CD8-positive, alpha-beta memory T cell (primary cell): ENCODE measurements at places on chromosomes 2 and 18. TPM values are rescaled to one million over a fixed set of nuclear protein-coding genes. Genes with fewer than 3 reads are reported as not detected.

Gene IRS1
- 0.20 TPM for polyA plus RNA-seq

Gene MEIS1
- polyA plus RNA-seq = not detected

Gene CCDC85A
- polyA plus RNA-seq = not detected

Gene TIA1
- polyA plus RNA-seq = 46.8 TPM

Gene CIAO1
- 104 TPM for polyA plus RNA-seq

Gene C1QL2
- not detected for polyA plus RNA-seq

Gene CDK15
- not detected for polyA plus RNA-seq

Gene PRKAG3
- polyA plus RNA-seq = not detected

Gene EMILIN2
- 4.5 TPM for polyA plus RNA-seq

Gene GPR39
- polyA plus RNA-seq = not detected

Gene CARF
- polyA plus RNA-seq = 3.1 TPM

Gene RSAD2
- polyA plus RNA-seq = 7.6 TPM

GRCh38 chr2:3062476-3063260, 314.9 kb downstream of the EIPR1 start:
- H3K4me1 ChIP-seq = no peaks in the 10 kb centered on the region
- H3K27ac ChIP-seq = no peak overlapping the region
- no peaks in the 10 kb centered on the region for H3K27me3 ChIP-seq
- no peak for DNase-seq
- H3K36me3 ChIP-seq = no peaks in the 10 kb centered on the region

DNA sequence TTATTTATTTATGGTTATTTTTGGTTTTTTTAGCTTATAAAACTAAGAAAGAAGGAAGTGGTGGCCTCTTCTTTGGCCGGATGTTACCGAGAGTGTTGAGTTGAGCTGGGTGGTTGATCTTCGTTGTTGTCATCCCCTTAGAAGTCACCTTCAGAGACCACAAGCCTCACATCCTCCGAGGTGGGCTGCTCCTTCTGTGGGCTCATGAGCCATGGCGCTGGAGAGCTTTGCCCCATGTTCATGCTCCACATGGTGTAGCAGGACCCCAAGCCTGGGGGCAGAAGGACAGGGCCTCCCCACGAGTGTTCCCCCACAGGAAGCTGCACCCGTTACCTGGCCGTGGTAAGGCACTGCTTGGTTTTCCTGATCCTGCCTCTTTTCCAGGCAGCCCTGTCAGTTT, 23.4 kb downstream of the SNTG2 start:
- H3K27ac ChIP-seq = no peak overlapping the region
- peaks cover 22% of the 10 kb centered on the region for H3K4me1 ChIP-seq
- no peak for DNase-seq
- H3K36me3 ChIP-seq = no peaks in the 10 kb centered on the region
- peak overlapping the region; percentile 35 for H3K4me3 ChIP-seq

DNA sequence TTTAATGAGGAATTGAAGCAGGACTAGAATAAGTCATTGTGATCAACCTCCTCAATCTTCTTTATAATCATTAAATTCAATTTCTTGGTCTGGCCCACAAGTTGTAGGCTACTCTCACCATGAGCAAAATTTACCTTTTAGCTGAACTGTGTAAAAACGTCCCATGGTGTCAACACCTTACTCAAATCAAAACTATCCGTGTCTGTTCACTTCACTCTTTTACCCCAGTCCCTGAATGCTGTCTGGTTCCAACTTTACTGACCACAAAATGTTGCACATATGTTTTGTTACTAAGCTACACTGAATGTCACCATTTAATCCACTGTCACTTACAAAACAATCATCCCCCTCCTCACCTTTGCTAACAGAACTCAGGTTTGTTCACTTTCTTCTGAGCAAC, 951.6 kb upstream of the SLC39A10 start:
- H3K36me3 ChIP-seq = no peaks in the 10 kb centered on the region
- H3K27ac ChIP-seq = no peak overlapping the region
- DNase-seq = no peak
- H3K4me1 ChIP-seq = no peaks in the 10 kb centered on the region
- no peaks in the 10 kb centered on the region for H3K27me3 ChIP-seq

- H3K4me1 ChIP-seq = no peaks in the 10 kb centered on the region
- DNase-seq = no peak
- no peak overlapping the region for H3K27ac ChIP-seq
Measured at GRCh38 chr2:14517731-14518130, 114.8 kb upstream of the LRATD1 start.

DNA sequence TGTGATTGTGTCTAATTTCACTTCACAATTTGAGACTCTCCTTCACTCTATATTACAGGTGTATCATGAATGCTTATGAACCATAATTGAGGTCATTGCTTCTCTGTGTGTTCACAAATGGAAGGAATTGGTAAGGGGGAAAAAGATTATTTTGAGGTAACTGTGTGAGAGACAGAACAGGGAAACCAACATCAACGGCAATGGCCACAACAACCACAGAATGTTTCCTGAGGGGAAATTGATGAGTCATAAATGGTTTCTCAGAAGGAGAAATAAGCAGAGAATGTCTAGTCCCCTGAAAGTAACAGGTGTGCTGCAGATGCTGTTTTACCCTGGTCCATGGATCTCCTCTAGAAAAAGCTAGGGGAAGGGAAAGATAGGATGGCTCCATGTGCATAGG, 361.2 kb upstream of the GALNT5 start:
- no peaks in the 10 kb centered on the region for H3K4me1 ChIP-seq
- DNase-seq = no peak
- no peak overlapping the region for H3K4me3 ChIP-seq
- no peaks in the 10 kb centered on the region for H3K36me3 ChIP-seq
- no peak overlapping the region for H3K27ac ChIP-seq

GRCh38 chr18:58303363-58303762, 259.3 kb downstream of the NEDD4L start:
- H3K4me1 ChIP-seq = peaks cover 14% of the 10 kb centered on the region
- no peak overlapping the region for H3K27ac ChIP-seq
- no peaks in the 10 kb centered on the region for H3K27me3 ChIP-seq

GRCh38 chr18:44679914-44680272, 795 bp upstream of the SETBP1 start:
- DNase-seq = peak; percentile 9
- no peak overlapping the region for H3K27ac ChIP-seq
- H3K36me3 ChIP-seq = no peaks in the 10 kb centered on the region
- H3K27me3 ChIP-seq = no peaks in the 10 kb centered on the region
- H3K4me1 ChIP-seq = peaks cover 4% of the 10 kb centered on the region

GRCh38 chr2:33023728-33024500, 77.2 kb downstream of the LTBP1 start:
- no peaks in the 10 kb centered on the region for H3K4me1 ChIP-seq
- no peaks in the 10 kb centered on the region for H3K36me3 ChIP-seq
- no peak overlapping the region for H3K4me3 ChIP-seq

DNA sequence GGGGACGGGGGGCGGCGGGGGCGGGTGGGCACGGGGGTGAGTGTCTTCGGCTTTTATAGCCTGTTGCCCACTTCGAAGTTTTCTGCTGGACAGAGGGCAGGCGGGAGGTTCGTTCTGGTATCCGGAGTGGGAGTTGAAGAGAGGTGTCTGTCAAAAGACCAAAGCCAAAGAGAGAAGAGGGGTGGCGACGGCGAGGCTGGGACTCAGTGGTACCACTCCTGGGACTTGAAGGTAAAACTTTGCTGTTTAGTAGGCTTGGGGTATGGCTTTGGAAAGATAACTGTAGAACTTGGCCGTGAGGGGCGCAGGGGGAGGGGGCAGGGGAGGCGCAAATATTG, 215.8 kb upstream of the DTNA start:
- no peak overlapping the region for H3K4me3 ChIP-seq
- H3K27ac ChIP-seq = no peak overlapping the region
- H3K4me1 ChIP-seq = no peaks in the 10 kb centered on the region
- no peaks in the 10 kb centered on the region for H3K27me3 ChIP-seq
- DNase-seq = no peak

- H3K36me3 ChIP-seq = no peaks in the 10 kb centered on the region
- no peaks in the 10 kb centered on the region for H3K4me1 ChIP-seq
- H3K27ac ChIP-seq = no peak overlapping the region
Measured at GRCh38 chr2:106575955-106576354, 88.8 kb downstream of the CD8B2 start.

DNA sequence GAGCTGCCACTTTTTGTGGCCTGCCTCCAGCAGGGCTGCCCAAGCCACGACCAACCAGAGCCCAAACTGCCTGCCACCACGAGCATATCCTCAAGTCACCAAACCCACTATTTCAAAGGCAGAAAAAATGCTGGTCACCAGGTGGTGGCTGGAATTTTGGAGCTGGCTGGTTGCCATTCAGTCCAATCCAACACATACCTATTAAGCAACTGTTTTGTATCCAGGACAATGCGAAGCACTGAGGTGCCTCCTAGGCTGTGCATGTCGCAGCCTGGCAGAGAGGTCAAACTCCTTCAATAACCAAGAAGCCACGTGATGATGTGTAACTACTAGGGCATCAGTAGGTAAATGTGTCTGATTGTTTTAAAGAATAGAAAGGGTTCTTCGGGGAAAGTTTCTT, 108.3 kb upstream of the PPP1CB start:
- H3K36me3 ChIP-seq = no peaks in the 10 kb centered on the region
- no peaks in the 10 kb centered on the region for H3K4me1 ChIP-seq
- no peak overlapping the region for H3K27ac ChIP-seq
- H3K4me3 ChIP-seq = no peak overlapping the region

- H3K36me3 ChIP-seq = no peaks in the 10 kb centered on the region
- no peak for DNase-seq
- H3K4me1 ChIP-seq = no peaks in the 10 kb centered on the region
- no peak overlapping the region for H3K4me3 ChIP-seq
- H3K27ac ChIP-seq = no peak overlapping the region
- H3K27me3 ChIP-seq = peaks cover 21% of the 10 kb centered on the region
Measured at GRCh38 chr2:27255187-27255586, 7.7 kb downstream of the SLC30A3 start.

DNA sequence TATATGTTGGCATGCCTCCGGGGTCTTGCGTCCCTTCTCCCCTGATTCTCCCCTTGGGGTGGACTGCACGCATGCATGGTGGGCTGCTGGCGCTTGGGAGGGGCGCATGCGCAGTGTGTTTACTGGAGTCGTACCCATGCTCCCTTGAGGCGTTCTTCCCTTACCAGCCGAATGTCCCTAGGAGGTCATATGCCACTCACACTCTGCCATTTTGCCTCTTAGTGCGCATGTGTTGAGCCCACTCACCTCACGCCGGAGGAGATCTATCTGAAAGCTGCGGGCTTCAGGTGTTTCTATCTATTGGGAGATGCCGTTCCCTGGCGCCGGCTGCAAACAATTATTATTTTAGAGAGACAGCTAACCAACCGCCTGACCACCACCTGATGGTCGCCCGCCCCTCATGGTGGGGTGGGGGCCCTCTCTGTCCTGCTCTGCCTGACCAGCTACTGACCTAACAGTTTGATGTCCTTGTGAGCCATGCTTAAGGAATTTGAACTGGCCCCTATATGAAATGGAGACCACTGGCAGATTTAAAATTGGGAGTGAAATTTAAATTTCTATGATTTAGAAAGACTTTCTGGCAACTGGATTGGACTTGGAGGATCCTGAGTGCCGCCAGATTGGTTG, 179.6 kb downstream of the RNF144A start:
- DNase-seq = no peak
- H3K4me1 ChIP-seq = peaks cover 9% of the 10 kb centered on the region
- H3K36me3 ChIP-seq = no peaks in the 10 kb centered on the region

DNA sequence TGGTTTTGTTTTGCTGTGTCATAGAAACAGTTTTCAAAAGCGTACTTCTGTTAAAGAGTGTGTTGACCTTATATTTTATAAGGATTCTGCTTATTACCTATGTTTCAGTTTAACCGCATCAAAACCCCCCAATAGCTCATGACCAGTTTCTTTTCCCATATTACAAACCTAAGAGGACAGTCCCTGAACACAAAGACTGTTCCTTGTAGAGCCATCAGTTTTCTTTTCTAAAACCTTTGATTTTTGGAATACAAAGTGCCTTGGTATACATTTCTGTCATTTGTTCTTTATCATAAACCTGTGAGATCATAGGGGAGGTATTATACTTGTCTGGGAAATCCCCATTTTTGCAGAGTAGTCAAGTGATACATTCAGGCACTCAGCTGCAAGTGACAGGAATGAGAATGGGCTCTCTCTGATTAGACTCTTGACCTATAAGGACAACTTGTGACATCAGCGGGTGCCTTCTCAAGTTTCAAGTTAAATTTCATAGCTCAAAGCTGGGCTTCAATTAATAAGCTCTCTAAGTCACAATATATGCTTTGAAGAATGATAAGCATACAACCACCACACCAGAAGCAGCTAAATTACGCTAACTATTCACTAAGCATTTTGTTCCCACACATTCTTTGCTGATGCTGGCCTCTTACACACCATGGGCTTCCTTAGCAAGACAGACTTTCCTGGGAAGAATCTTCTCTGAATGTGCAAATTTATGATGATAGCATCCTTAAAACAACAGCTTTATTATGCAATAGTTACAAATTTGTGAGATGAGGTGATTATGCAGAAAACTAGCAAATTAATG, 97.5 kb upstream of the CD302 start:
- peaks cover 9% of the 10 kb centered on the region for H3K36me3 ChIP-seq
- DNase-seq = no peak
- H3K4me3 ChIP-seq = no peak overlapping the region
- H3K27ac ChIP-seq = no peak overlapping the region
- no peaks in the 10 kb centered on the region for H3K4me1 ChIP-seq

GRCh38 chr2:144854596-144854995, 334.7 kb upstream of the ZEB2 start:
- no peaks in the 10 kb centered on the region for H3K4me1 ChIP-seq
- no peaks in the 10 kb centered on the region for H3K27me3 ChIP-seq
- H3K4me3 ChIP-seq = no peak overlapping the region
- no peak overlapping the region for H3K27ac ChIP-seq
- H3K36me3 ChIP-seq = no peaks in the 10 kb centered on the region

- H3K36me3 ChIP-seq = no peaks in the 10 kb centered on the region
- H3K4me1 ChIP-seq = peaks cover 92% of the 10 kb centered on the region
- DNase-seq = peak; percentile 33
- H3K4me3 ChIP-seq = no peak overlapping the region
- no peak overlapping the region for H3K27ac ChIP-seq
Measured at GRCh38 chr2:101725515-101726192, 28.1 kb downstream of the MAP4K4 start.

GRCh38 chr2:45802499-45803138, 151.1 kb downstream of the PRKCE start:
- H3K4me1 ChIP-seq = no peaks in the 10 kb centered on the region
- no peak for DNase-seq
- no peak overlapping the region for H3K4me3 ChIP-seq
- H3K27me3 ChIP-seq = no peaks in the 10 kb centered on the region

- no peak overlapping the region for H3K4me3 ChIP-seq
- H3K36me3 ChIP-seq = no peaks in the 10 kb centered on the region
- H3K27me3 ChIP-seq = peaks cover 53% of the 10 kb centered on the region
- peaks cover 19% of the 10 kb centered on the region for H3K4me1 ChIP-seq
- no peak overlapping the region for H3K27ac ChIP-seq
- no peak for DNase-seq
Measured at GRCh38 chr2:26849056-26849999, 1.4 kb downstream of the DPYSL5 start.

GRCh38 chr2:238986491-238987351, 138.8 kb downstream of the TWIST2 start:
- H3K36me3 ChIP-seq = no peaks in the 10 kb centered on the region
- no peak overlapping the region for H3K27ac ChIP-seq
- H3K4me1 ChIP-seq = no peaks in the 10 kb centered on the region
- no peak for DNase-seq
